Activated T-cell treated with anti-CD3 and anti-CD28 coated beads, Interleukin-2, amount 50 U/mL, for 1 hour (primary cell): ENCODE measurements at places on chromosomes 11 and 22.
A peak's percentile ranks its signal among the peaks of the same experiment; 100 is the strongest.

DNA sequence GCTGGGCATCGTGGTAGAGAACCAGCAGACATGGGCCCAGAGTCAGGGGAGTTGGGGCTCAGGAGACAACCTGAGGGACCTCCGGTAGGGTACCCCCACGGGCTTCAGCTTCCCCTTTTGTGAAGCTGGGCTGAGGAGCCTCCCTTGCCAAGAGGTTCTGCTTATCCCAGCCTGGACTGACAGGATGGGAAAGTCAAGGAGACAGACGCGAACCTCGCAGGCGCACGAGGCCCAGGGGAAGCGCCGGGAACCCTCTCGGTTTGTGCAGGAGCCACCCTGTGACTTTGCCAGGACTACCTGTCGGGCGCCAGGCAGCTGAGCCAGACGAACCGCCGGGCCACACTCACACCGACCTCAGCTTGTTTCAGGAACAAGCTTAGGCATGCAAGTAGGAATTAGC is 566.1 kb downstream of the BRD1 start:
- DNase-seq, result no peak

DNA sequence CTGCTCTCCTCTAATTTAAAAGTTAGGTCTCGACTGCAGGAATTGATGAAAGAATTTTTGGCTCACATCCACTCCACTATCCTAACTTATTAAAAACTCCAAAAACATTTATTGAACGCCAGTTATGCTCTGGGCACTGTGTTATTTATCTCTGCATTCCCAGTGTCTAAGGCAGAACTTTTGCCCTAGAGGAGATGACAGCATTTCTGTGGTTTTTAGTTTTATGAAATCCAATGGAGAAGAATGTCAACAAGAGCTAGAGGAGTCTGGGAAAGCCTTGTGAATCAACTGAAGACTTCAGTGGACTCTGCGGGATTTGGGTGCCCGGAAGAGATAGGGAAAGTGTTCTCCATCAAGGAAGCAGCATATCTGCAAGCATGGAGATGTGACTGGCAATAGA is 217.0 kb upstream of the PGR start:
- DNase-seq, result no peak

- no peak for DNase-seq
Observed at GRCh38 chr11:106212081-106212480, 134.6 kb downstream of the AASDHPPT start.

DNA sequence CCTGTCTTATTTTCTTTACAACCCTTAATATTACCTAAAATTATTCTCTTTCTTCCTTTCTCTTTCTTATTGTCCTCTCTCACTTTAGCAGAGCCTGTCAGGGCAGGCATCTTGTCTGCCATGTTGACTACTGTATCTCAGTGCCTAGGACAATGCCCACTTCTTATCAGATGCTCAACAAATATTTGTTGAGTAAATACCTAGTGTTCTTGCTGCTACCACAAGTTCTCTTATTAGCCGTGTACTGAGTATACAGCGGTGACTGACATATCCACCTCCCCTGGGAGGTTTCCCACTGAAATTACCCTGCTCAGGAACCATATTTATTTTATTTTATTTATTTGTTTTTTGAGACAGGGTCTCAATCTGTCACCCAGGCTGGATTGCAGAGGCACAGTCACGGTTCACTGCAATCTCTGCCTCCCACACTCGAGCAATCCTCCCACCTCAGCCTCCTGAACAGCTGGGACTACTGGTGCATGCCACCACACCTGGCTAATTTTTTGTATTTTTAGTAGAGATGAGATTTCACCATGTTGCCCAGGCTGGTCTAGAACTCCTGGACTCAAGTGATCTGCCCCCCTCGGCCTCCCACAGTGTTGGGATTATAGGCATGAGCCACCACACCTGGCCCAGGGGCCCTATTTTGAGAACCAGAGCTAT is 6.7 kb downstream of the HPX start:
- no peak for DNase-seq

DNA sequence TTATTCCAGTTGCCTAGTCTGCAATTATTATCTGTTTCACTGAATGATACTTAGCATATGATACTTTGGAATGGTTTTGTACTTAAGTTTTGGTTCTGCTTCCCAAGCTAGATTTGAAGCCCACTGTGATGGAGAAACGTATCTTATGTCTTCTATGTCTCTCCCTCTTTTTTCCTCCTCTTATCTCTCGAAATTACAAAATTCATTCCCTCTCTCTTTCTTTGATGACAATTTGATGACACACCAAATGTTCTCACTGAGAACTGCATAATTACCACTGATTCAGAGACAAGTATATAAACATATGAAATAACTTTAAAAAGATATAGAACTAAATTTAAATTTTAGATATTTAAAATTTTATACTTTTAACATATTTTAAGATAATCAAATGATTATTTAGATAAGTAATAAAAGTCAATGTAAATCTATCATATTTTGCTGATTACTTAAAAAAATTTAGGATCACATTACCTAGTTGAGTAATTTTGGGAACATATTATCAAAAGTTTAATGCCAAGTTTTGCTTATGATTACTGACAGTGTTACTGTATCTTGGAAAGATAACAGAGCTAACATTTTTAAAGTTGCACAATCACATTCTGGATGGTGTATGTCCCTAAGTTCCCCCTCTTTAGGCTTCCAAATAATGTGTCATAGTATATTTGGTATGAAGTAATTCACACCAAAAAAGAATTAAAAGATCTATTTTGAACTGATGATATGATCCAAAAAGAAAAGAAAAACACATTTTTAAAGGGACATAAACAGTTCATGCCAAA is 255.3 kb downstream of the SBF2 start:
- DNase-seq, result no peak

DNA sequence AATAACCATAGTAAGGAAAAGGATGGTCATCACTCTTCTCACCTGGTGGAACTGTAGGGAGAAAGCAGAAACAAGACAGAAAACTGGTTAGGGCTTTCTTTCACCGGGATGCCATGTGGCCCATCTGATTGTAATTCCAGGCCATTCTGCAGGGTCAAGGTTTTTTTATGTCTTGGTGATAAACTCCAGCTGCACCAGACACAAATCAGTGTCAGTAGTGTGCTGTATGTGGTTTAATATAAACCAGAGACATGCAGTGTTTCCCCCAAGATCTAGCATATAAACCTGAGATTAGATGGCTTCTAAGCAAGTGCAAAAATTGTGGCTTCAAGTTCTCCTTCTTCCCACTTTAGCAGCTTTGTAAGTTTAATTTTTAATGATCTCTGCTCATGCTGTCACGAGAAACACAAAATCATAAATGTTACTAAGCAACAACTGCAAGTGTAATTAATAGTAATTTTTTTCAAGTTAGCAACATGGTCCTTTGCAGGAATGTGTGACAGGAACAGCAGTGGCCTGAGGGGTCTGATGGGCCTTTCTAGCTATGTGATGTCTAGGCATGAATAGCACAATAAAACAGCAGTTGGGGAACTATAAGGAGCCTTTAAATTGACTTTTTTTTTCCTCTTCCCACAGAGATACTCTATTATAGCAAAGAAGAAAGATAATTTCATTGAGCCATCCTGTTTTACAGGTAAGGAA is 41.6 kb downstream of the BDNF start:
- no peak for DNase-seq

DNA sequence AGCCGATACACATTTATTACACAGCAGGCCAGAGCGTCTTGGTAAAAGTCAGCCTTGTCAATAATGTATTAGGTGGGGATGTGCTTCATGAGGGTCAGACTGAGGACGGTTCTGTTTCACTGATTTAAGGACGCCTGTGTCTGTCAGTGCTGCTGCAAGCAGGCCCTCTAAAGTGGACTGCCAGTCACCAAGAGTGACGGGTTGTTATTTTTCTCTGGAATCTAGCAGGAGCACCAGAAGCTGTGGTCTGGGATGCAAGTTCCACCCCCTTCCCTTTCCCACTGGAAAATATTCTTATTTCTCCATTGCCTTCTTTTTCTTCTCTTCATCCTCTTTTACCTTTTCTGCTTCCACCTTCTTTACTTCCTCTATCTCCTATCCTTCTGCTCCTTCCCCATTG is 191.2 kb upstream of the NCAM1 start:
- no peak for DNase-seq

DNA sequence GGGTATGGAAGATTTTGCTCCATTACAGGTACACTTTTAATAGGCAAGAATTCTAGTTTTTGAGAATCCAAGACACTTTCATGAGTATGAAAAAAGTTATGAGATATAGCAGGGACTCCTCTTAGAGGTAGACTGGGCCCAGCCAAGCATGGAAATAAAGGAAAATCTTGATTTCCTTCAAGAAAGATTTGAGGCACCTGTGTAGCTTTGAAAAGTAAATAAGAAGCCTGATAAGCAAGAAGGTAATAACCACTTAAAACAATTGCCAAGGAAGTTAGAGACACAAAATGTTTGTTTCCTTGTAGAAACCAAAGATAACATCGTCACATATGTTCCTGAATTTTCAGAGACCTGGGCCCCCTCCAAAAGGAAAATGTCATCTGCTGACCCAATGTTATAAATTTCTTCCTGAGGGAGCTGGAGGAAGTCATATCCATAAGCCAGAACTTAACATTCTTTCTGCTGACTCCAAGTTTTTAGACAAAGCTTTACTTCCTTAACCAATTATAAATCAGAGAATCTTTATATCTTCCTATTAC is 314.5 kb upstream of the ANO3 start:
- DNase-seq, result no peak

DNA sequence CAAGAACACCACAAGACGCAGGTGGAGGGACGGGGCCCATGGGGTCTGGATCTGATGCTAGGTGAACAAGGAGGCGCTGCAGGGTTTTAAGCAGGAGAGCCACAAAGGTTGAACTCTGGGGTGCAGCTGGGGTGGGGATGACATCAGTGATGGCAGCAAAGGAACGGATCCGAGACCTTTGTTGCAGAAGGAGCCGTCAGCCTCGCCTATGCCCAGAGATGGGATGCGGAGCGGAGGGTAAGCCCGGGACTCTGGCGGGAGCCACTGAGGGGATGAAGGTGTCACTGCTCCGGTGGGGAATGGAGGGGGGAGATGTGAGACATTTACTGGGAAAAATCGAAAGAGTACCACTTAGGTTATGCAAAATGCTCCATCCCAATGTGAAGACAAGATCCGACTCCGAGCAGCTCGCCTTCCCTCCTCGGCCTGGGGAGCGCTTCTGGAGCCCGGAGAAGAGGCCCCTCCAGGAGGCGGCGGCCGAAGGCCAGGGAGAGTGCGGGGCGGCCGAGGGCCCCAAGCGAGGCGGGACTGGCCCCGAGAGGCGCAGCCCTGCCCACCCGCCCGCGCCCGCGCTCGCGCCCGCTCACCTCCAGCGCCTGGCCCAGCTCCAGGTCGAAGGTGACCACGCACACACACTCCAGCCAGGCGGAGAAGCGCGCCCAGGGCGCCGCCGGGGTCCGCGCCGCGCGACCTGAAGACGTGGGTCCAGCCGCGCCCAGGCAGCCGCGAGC is 422 bp downstream of the DENND6B start:
- no peak for DNase-seq

- no peak for DNase-seq
Observed at GRCh38 chr11:71268706-71269321, 16.4 kb upstream of the SHANK2 start.

- no peak for DNase-seq
Observed at GRCh38 chr11:100612766-100613165, 74.3 kb upstream of the ARHGAP42 start.

- no peak for DNase-seq
Observed at GRCh38 chr11:76176463-76176862, 29.8 kb downstream of the WNT11 start.

GRCh38 chr11:124758355-124759265 is 3.5 kb downstream of the ESAM start:
- DNase-seq, result peak; percentile 73

GRCh38 chr11:120023551-120023950 is 114.4 kb downstream of the TRIM29 start:
- DNase-seq, result no peak

GRCh38 chr11:76124905-76125770 is 81.2 kb downstream of the WNT11 start:
- no peak for DNase-seq

DNA sequence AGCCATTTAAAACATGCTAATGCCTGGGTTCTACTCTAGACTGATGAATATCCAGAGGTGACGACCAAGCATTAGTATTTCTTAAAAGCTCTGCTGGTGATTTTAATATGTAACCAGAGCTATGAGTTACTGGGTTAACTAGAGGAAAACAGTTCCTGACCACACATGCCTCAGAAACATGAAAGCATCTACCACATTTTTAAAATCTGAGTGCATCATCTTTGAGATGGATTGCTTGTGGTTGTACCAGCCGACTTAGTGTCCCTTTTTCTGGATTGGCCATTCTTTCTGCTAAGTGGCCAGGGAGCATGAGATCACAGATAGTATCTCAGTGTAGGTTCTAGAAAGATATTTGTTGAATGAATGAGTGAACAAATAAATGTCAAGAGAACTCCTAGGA is 152.4 kb downstream of the NTM start:
- DNase-seq, result no peak

DNA sequence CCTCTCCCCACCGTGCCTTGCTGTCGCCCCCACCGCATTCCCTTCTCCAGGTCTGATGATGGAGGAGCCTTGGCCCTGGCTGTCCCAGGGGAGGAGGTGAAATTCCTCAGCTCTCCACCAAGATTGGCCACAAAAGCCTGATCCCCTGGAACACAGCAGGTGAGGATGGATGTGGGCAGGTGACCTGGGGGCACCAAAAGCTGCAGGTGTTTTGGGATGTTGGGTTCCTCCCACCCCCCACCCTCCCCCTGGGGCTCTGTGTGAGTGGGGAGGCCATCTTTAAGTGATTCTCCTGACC is 639 bp downstream of the TRIOBP start:
- no peak for DNase-seq

DNA sequence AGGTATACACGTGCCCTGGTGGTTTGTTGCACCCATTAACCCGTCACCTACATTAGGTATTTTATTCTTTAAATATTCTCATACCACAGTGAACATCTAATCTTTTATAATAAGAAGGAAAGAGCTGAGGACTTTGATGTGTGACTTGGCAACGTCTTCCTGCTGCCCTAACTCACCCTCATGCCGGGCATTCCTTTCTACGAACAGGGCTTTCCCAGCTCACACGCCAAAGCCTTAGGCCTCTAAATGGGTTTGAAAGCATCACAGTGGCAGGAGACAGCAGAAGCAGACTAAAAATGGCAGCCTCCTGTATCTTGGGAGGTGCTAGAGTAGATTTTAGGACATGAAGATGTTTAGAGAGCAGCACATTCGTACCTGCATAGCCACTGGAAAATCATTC is 52.6 kb downstream of the CLTCL1 start:
- DNase-seq, result no peak

- DNase-seq, result no peak
Observed at GRCh38 chr11:30991376-30991775, 378.2 kb downstream of the DCDC1 start.

DNA sequence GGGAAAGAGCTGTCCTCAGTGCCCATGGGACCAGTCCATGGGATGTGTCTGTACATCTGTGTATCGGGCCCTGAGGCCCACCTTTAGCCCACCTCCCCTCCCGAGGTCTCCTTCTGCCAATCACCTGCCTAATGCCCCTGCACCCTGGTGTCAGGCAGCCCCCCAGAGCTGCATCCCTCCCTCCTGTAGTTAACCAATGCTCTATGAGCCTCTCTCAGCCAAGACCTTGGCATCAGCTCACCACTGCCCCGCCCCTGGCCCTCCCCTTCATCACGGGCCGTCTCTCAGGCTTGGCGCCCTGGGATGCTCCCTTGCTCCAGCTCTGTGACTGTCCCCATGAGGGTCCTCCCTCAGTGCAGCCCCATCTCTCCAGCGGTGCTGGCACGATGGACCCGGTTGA is 18.5 kb downstream of the MGAT3 start:
- no peak for DNase-seq
